ENCODE measurements at places on chromosomes 12 and 14.

GRCh38 chr12:6435961-6436715 is 8.6 kb upstream of the CD27 start:
- no peak for DNase-seq

DNA sequence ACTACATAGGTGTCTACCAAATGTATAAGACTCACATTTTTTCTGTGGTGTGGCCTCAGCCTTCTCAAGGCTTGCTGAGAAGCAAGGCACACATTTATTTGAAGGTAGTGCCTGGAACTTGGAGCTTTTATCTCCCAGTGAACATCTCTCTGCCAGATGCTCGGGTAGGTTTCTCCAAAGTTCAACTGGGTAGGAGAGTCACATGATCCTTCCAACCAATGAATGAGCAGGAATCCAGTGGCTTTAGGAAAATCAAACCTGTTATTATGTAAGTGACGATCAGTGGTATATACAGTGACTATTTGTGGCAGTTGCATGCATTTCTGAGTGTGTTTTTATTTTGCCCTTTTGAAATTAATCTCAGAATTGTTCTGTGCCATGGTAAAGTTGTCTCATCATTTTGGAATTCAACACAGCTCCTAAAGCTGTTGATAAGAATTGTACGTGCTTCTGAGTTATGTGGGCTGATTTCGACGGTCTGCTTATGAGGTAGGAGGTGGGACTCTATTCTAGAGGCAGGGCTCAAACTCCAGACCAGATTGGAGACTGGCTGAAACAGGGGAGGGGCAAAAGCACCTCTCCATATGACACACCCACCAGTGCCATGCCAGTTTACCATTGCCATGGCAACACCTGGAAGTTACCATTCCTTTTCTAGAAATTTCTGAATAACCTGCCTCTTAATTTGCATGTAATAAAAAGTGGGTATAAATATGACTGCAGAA is 57.6 kb downstream of the EID3 start:
- DNase-seq = no peak

DNA sequence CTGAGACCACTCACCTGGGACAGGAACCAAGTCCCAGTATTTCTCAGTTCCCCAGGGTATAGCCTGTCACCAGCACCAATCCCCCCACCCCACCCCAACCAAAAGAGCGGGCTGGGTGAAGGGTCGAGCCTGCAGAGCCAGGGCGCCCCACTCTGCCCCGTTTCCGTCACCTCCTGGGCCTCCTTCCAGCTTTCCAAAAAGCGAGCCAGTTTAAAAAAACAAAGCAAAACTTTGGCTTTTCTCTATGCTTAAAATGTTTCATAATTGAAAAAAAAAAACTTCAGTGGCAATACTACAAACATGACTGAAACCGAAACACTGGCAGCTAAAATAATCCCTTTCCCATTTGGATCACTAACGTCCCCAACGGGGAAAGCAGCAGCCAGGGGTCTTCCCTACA is 7.5 kb downstream of the CAMKK2 start:
- no peak for DNase-seq

DNA sequence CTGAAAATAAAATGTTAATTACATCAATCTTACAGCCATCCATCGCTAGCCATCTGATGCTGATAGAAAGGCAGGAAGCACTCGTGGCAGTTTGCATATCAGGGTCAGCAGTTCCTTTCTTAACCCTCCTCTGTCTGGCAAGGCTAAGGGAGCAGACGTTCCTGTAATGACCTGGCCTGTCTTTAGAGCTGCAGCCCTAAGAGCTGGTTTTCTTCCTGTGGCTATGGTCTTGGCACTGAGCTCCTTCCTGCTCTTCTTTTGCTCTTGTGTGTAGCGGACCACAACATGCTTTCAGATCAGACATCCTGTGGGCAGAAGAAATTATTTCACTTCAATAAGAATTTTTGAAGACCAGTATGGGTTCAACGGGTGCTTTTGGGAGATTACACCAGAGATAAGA is 170.4 kb downstream of the DAD1 start:
- DNase-seq = no peak

GRCh38 chr14:59253527-59253926 is 65.1 kb downstream of the DAAM1 start:
- no peak for DNase-seq

- no peak for DNase-seq
Measured at GRCh38 chr12:78787576-78787975, 77.0 kb upstream of the SYT1 start.

Measured in 8988T (cell line).